ENCODE measurements at places on chromosomes 5 and 9.

DNA sequence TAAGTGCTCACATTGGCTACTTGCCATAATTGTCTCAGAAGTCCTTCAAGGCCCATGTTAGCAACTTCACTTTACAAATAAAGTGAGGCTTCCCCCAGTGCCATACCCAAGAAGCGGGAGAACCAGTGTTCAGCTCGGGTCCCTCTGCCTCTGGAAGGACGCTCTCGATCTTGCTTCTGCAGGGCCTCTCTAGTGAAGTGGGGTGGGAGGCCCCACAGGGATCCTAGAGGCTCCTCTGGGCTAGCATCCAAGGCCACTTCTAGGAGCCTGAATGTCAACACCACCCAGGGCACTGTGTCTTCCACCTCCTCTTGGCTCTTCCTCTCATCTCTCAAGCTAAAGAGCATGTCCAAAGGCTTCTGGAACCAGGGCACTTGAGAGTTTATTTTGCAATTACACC lies 282.5 kb downstream of the GADD45G start:
- DNase-seq: no peak

GRCh38 chr5:14061106-14061505 lies 82.0 kb upstream of the TRIO start:
- no peak for DNase-seq

GRCh38 chr9:5230554-5230953 lies 665 bp upstream of the INSL4 start:
- DNase-seq: no peak

DNA sequence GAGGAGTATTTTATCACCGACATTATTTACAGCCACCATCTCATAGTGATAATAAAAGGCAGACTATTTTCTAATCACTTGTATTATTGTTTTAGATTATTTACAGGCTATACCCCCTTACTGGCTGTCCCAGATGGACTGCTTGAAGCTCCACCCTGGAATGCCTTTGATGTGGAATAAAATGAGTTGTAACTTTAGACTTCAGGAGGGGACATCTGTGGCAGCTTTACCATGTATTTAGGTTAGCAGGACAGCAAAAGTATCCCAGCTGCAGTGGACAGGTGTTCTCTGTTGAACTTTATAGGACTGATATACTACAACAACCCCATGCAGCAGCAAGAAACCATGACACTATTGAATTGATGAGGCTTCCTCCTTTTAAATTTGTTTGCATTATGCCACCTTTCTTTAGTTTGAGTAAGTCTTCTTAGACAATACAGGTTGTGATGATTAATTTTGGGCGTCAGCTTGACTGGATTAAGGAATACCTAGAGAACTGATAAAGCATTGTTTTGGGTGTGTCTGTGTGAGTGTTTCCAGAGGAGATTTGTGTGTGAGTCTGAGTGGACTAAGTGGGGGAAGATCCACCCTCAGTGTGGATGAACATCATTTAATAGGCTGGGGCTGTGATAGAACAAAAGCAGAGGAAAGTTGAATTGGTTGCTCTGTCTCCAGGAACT lies 29.2 kb upstream of the C9orf57 start:
- no peak for DNase-seq

DNA sequence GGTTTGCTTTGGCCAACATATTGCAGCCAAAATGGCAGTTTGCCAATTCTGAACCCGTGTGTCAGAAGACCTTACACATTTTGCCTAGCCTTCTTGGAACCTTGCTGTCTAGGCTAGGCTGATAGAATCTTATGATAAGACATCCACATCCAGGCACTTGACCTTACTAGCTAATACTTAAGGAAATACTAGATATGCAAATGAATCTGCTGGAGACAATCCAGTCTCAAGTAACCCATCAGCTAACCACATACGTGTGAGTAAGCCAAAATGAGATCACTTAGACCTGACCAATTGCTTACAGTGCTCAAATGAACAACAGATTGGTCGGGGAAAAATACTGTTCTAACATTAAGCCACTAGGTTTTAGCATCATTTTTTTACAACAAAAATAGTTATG lies 1504.6 kb upstream of the CDH9 start:
- no peak for DNase-seq

DNA sequence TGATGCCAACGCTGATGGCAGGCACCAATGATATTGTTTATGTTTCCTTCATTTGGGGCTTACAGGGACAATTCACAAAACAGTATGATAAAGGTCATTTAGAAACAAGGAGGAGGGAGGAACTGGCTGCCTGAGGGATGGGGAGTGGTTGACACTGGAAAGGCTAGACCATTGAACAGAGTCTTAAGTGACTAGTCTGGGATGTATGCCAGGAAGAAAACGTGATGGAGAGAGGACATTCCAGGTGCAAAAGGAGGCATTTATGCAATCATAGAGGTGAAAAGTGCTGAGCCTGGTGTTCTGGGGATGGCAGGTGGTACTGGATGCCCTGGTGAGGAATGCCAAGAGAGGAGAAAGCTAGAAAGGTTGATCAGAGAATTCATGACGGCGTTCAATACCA lies 153.4 kb downstream of the ZNF462 start:
- no peak for DNase-seq

GRCh38 chr5:5767286-5767928 lies 344.9 kb downstream of the ICE1 start:
- no peak for DNase-seq

DNA sequence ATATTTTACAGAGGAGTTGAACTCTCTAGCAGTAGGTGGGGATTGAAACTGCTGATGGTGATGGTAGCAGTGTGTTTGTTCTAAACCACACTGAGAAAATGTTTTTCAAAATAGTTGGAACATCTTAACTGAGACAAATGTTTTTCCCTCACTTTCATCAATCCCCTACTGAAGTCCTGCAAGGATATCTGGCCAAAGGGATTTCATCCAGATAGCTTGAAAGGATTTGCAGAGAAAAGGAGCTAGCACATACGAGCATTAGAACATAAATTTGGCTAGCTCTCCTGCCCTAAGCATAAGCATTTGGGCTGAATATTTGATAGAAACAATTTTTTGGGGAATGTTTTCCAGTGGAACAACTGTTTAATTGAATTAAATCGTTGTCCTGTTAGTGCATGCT lies 153.9 kb downstream of the CDH9 start:
- no peak for DNase-seq

DNA sequence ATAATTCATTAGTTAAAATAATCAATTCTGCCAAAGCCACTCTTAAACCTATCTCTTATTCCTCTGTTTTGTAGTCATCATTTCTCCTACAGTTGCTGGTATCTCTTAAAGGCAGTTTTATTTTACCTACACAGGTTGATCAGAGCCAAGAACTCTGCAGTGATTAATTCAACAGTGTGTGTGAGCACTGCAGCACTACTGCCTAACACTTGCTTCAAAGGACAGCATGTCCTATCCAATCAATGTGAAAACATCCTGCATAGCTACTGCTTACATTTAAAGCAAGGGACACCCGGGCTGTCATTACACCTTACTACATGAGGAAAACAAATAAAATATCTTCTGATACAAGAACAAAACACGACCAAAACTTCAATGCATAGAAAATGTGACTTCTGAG lies 45.1 kb upstream of the HK3 start:
- no peak for DNase-seq

DNA sequence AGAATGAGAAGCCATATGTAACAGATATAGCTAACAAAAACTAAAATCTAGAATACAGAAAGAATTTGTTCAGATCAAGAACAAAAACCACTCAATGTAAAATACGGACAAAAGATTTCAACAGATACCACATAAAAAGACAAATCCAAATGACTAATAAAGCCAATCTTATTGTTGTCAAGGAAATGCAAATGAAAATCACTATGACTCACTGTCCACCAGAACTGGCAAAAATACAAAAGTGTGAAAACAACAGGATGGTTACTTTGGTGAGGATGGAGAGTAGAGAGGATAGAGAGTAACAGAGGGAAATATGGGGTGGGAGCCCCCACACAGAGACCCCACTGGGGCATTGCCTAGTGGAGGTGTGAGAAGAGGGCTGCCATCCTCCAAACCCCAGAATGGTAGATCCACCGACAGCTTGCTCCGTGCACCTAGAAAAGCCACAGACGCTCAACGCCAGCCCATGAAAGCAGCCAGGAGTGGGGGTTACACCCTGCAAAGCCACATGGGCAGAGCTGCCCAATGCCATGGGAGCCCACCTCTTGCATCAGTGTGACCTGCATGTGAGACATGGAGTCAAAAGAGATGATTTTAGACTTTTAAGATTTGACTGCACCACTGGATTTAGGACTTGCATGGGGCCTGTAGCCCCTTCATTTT lies 15.2 kb upstream of the RHOBTB3 start:
- DNase-seq: no peak

- DNase-seq: no peak
Measured at GRCh38 chr5:119343766-119344165, 12.1 kb upstream of the TNFAIP8 start.
